ENCODE measurements at places on chromosomes 11 and 22. TPM values are rescaled to one million over a fixed set of nuclear protein-coding genes. Genes with fewer than 3 reads are reported as not detected.

DNA sequence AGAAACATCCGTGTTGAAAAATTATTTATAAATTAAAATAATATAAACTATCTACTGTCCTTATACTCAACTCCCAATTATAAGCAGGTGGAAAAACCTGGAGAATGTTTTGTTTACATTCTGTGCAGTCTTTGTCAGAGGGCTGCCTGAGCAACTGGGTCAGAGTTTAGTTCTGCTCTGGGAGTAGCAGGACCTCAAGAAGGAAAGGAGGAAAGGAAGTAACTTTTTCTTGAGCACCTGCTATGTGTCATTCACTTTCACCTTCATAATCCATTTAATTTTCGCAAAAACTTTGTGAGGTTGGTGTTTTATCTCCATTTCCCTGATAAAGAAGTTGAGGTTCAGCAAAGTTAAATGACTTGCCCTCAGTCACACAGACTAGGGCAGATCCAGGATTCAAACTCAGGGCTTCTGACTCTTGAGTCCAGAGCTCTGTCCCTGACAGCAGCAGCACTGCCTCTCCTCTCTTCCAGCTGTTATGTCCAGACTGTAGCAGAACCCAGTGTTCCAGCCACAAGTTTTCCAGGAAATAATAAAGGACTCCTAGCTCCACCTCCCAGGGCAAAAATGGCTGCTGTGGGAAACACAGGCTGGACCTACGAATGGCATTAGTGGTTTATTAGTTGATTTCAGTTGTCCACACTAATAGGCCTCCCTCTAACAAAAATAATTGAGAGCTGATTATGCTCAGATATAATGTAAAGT lies 6.4 kb downstream of the CD3E start:
- peaks cover 25% of the 10 kb centered on the region for H3K27me3 ChIP-seq
- no peak overlapping the region for H3K4me3 ChIP-seq
- no peaks in the 10 kb centered on the region for H3K4me1 ChIP-seq
- no peaks in the 10 kb centered on the region for H3K36me3 ChIP-seq
- no peak for DNase-seq

Gene CNTN5
- total RNA-seq: 1.1 TPM

DNA sequence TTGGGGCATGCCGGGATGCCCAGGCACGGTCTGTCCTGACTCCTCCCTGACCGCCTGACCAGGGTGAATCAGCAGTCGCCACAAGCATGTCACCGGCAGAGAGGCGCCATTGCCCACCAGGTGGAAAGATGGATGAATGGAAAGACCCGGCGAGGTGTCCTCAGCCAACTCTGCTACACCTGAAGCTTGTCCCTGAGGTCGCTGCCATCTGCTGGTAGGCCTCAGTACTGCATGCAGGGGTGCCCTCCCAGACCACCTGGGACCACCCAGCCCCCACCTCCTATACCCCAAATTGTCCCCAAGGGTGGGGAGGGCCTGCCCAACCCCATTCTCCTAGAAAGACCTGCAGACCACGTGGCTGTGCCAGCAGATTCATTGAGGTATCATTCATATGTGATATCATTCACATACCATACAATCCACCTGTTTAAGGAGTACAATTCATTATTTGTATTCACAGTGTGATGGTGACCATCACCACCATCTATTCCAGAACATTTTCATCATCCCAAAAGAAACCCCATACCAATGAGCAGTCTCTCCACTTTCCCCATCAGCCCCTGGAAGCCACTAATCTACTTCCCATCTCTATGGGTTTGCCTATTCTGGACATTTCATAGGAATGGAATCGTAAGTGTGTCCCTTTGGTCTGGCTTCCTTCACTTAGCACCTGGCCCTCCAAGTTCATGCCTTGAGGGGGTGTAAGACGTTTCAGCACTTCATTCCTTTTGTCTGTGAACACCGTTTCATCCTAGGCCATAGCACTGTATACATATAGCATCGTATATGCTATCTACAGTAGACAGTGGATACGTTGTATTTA lies 17.5 kb downstream of the FGF3 start:
- no peak overlapping the region for H3K27ac ChIP-seq
- H3K36me3 ChIP-seq: no peaks in the 10 kb centered on the region
- H3K27me3 ChIP-seq: peaks cover 3% of the 10 kb centered on the region
- H3K4me3 ChIP-seq: no peak overlapping the region
- DNase-seq: no peak
- H3K4me1 ChIP-seq: no peaks in the 10 kb centered on the region

DNA sequence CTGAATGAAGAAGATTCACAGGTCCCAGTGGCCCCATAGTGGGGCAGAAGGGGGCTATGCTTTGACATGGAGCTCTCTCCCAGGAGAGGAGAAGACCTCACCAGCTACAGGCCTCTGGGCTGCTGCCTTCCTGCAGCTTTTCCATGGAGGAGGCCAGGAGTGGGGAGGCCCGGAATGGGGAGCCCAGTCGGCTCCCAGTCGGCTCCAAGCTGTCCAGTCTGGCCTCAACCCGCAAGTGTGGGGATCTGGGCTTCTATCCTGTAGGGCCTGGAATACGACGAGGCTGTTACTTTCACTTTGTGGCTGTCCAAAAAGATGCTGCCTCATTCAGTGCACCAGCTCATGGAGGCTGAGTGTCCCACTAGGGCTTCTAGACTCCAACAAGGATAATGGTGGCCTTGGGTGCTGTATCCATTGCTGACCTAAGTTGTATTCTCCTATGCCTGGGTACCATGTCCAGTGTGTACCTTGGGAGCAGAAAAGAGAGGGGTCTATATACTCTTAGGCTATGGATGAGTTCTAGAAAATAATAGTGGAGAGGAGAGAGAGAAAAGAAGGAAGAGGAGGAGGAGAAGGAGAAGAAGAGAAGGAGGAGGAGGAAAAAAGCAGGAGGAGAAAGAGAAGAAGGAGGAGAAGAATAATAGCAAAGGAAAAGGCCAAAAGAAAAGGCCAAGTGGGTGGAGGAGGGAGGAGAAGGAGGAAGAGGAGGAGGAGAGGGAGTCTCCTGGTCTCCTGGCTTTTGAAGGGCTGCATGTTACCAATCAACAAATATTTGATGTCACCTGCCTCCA lies 1.1 kb downstream of the MYO18B start:
- no peak overlapping the region for H3K4me3 ChIP-seq
- H3K27ac ChIP-seq: no peak overlapping the region
- no peaks in the 10 kb centered on the region for H3K36me3 ChIP-seq
- peaks cover 17% of the 10 kb centered on the region for H3K4me1 ChIP-seq
- no peaks in the 10 kb centered on the region for H3K27me3 ChIP-seq

GRCh38 chr11:66744485-66745355 lies 15.7 kb upstream of the SPTBN2 start:
- H3K27me3 ChIP-seq: no peaks in the 10 kb centered on the region
- H3K27ac ChIP-seq: peak overlapping the region; percentile 71
- DNase-seq: peak; percentile 22
- H3K4me3 ChIP-seq: peak overlapping the region; percentile 87

Measured in astrocyte (in vitro differentiated cells and primary cell).